Stomach (tissue), 19 donors: ENCODE measurements at places on chromosomes 5 and 9. TPM values are rescaled to one million over a fixed set of nuclear protein-coding genes. Genes with fewer than 3 reads are reported as not detected.

The GDA gene
- polyA plus RNA-seq = 2.6 TPM

The PDCD1LG2 gene
- 0.25 TPM for polyA plus RNA-seq

The IFNB1 gene
- not detected for polyA plus RNA-seq

The PPP3R2 gene
- polyA plus RNA-seq = not detected

The GABRB2 gene
- 0.08 TPM for polyA plus RNA-seq

The CDKN2B gene
- polyA plus RNA-seq = 4.7 TPM

The SLC46A2 gene
- polyA plus RNA-seq = 0.20 TPM

The SCAMP1 gene
- 11.1 TPM for polyA plus RNA-seq

The IL5 gene
- not detected for polyA plus RNA-seq

The HBEGF gene
- 8.5 TPM for polyA plus RNA-seq
